ENCODE measurements at places on chromosomes 13 and 19.

- DNase-seq, result no peak
Observed at GRCh38 chr19:38944981-38945506, 14.3 kb downstream of the MRPS12 start.

GRCh38 chr13:32472194-32472621, 44.3 kb upstream of the N4BP2L1 start:
- DNase-seq, result no peak

- no peak for DNase-seq
Observed at GRCh38 chr13:23129331-23129730, 51.4 kb upstream of the SGCG start.

GRCh38 chr13:44868397-44868796, 120.9 kb downstream of the NUFIP1 start:
- DNase-seq, result no peak

DNA sequence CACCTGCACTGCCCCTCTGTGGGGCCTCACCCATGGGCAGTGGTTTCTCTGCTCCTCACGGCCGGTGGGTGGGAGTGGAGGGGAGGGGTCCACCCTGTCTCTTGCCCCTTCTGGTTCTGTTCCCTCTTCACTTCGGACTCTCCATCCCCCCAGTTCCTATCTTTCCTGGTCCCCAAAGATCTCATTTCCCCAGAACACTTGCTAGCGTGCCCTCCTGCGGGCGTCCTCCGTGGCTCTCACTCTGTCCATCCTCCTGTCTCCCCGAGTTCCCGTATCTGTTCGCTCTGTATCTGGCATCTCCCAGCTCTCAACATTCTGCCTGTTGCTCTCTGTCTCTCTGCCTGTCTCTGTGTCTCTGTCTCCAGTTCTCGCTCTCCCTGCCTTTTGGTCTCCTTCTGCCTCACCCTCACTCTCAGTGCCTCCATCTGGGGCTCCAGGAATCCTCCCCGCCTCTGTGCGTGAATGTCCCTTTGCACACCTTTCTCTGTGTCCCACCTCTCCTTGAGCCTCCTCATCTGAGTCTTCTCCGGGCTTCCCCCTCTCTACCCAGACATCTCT, 363 bp downstream of the SPIB start:
- no peak for DNase-seq

DNA sequence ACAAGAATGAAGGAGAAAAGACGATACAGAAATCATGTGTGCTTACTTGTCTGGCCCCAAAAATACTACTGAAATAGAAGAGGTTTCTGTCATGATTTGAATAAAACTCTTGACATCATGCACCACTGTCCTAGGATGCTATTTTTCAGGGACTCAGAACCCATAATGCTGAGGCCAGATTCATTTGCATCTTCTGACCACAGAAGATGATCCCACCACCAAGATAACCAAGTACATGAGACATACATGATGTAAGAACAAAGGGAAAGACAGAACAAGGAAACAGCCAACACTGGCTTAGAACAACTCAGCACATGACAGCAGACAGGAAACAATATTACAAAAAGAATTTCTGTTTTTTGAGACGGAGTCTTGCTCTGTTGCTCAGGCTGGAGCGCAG, 2.5 kb downstream of the ZNF552 start:
- no peak for DNase-seq

DNA sequence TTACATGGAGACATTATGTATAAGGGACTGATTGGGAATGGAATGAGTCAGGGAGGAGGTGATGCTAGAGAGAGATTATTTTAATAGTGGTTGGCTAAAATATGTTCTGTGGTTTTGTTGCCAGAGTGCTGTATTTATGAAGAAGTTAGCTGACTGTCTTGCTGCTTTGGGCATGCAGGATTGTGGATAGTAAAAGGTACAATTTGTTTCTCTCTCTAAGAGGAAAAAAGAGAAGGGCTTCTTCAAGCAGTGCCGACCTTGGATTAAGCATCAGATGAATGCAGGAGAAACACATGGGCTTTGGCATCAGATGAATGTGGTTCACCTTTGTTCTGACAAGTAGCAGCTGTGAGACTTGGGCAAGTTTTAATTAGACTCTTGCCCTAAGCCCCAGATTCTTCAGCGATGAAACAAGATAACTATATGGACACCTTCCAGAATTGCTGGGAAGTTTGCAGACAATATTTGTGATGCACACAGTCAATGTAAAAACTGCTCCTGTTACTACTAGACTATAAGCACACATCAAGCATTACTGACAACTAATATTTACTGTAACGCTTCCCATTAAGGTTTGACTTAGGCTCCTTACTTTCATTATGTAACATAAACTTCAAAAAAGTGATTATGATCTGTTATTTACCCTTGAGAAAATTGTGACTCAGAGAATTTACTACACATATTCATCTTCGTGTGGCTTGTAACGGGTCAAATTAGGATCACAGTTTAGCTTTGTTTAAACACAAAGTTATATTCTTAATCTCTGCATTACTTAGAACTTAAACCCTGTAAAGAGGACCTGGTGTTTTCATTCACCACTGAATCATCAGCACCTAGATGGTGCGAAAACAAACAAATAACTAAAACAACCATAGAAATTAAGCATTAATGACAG, 824.0 kb downstream of the PCDH9 start:
- peak; percentile 65 for DNase-seq

DNA sequence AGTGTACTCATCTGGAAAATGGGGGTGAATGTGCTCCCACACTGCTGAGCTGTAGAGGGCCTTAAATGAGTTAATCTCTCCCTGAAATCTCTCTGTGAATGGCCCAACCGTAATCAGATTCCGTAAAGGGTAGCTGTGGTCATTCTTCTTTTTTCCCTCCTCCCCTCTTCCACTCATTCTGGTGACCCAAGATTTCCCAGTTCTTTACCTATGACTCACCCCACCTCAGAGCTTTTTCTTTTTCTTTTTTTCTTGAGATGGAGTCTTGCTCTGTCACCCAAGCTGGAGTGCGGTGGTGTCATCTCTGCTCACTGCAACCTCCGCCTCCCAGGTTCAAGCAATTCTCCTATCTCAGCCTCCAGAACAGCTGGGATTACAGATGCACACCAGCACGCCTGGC, 33.3 kb upstream of the MUC16 start:
- DNase-seq, result no peak

All from IMR-90 (cell line).